ENCODE measurements at places on chromosomes 2 and 18.

GRCh38 chr2:216465579-216466195, 33.0 kb upstream of the RPL37A start:
- DNase-seq: no peak

GRCh38 chr2:139600166-139600565, 820.0 kb upstream of the NXPH2 start:
- no peak for DNase-seq

GRCh38 chr18:24009651-24010333, 4.8 kb upstream of the TTC39C start:
- DNase-seq: no peak

DNA sequence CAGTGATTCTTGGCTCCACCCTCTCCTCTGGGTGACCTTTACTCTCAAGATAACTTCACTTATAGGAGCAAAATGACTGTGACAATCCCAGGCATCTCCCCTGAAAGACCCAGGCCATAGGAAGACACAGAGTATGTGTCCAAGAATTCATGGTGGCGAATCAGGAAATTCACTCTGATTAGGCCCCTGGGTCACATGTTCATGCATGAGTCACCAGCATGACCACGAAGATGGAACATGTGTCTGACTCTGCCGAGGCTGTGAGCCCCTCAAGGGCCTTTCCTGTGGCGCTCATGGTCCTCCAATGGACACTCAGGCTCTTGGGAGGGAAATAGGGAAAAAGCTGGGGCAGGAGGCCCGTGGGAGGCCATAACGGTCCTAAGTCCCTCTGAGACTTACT, 74.0 kb upstream of the TEX51 start:
- DNase-seq: no peak

DNA sequence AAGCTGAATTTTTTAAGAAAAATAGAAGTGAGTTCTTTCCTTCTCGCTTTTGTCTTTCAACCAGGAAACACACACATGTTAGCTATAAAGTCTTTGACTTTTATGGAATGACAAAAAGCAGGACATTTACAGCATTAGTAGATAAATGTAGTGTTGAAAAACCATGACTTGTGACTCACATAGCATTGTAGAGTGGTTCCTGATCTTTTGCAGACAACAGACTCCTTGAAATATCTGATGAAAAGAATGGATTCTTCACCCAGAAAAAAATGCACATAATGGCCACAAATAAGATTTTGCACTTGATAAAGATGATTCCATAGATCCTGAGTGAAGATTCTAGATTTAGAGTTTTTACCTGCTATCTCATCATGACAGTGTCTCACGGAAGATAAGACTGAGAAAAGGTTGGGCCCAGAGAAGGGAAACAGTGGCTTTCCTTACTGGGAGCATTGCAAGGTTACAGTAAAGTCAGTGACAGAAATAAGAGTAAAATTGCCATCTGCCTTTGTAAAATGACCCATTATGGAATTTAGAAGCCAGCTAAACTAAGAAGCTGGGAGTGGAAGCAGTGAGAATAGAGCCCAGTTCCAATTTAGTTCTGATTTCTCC, 14.0 kb downstream of the SMARCAL1 start:
- DNase-seq: peak; percentile 18

- DNase-seq: no peak
Measured at GRCh38 chr2:3175568-3175955, 202.1 kb downstream of the EIPR1 start.
